A549 treated with CpdA at 1 μM for 4 hours (cell line): ENCODE measurements at places on chromosomes 11 and 22. TPM values are rescaled to one million over a fixed set of nuclear protein-coding genes. Genes with fewer than 3 reads are reported as not detected.

THY1 gene
- 8.3 to 18.2 TPM (median 12.7 TPM) in 5 replicates for total RNA-seq

SOX6 gene
- total RNA-seq = 0.03 to 0.25 TPM in 2 of 5 replicates, not detected in the others

KRTAP5-7 gene
- not detected in 5 replicates for total RNA-seq

KLHL22 gene
- total RNA-seq = 6.3 to 10.1 TPM (median 9.3 TPM) in 5 replicates

CRYAB gene
- 4.1 to 11.8 TPM (median 5.7 TPM) in 5 replicates for total RNA-seq

DEUP1 gene
- not detected in 5 replicates for total RNA-seq

SCYL1 gene
- total RNA-seq = 49.8 to 64.2 TPM (median 61.8 TPM) in 5 replicates

FIBIN gene
- total RNA-seq = not detected in 5 replicates

SLC15A3 gene
- not detected in 5 replicates for total RNA-seq

MISFA gene
- total RNA-seq = 2.0 to 2.8 TPM (median 2.0 TPM) in 5 replicates

SLC22A6 gene
- total RNA-seq = not detected in 5 replicates

DNAJB13 gene
- 0.23 to 0.45 TPM (median 0.30 TPM) in 4 of 5 replicates, not detected in the other for total RNA-seq

MRGPRX3 gene
- total RNA-seq = 0.41 TPM in 1 of 5 replicates, not detected in the others

MS4A2 gene
- not detected in 5 replicates for total RNA-seq

POU2AF3 gene
- total RNA-seq = 0.37 to 0.86 TPM (median 0.61 TPM) in 5 replicates

TNNT3 gene
- total RNA-seq = not detected in 5 replicates

PKP3 gene
- total RNA-seq = 31.0 to 40.9 TPM (median 35.4 TPM) in 5 replicates

OR4D5 gene
- total RNA-seq = not detected in 5 replicates

MS4A15 gene
- total RNA-seq = not detected in 5 replicates

TCN1 gene
- 0.19 to 0.57 TPM (median 0.29 TPM) in 4 of 5 replicates, not detected in the other for total RNA-seq

KCNK4 gene
- 0.07 to 0.24 TPM in 2 of 5 replicates, not detected in the others for total RNA-seq

DEPDC7 gene
- 6.0 to 7.9 TPM (median 7.2 TPM) in 5 replicates for total RNA-seq

MRGPRX4 gene
- not detected in 5 replicates for total RNA-seq

CD3G gene
- total RNA-seq = not detected in 5 replicates

TMEM86A gene
- total RNA-seq = 0.31 to 0.64 TPM (median 0.58 TPM) in 5 replicates

CHRM4 gene
- total RNA-seq = 0.43 to 0.75 TPM (median 0.55 TPM) in 5 replicates

BATF2 gene
- total RNA-seq = 0.71 to 1.3 TPM (median 1.1 TPM) in 5 replicates

SAA1 gene
- 0.30 to 0.59 TPM (median 0.39 TPM) in 3 of 5 replicates, not detected in the others for total RNA-seq

SCN4B gene
- total RNA-seq = 0.08 to 0.09 TPM in 2 of 5 replicates, not detected in the others

KIRREL3 gene
- 8.8 to 12.4 TPM (median 11.6 TPM) in 5 replicates for total RNA-seq

OR5A1 gene
- not detected in 5 replicates for total RNA-seq

APOA1 gene
- 0.23 to 0.96 TPM (median 0.33 TPM) in 4 of 5 replicates, not detected in the other for total RNA-seq

CHST1 gene
- 1.0 to 1.5 TPM (median 1.2 TPM) in 5 replicates for total RNA-seq

IGLL1 gene
- total RNA-seq = not detected in 5 replicates
